ENCODE measurements at places on chromosomes 4 and X.

GRCh38 chr4:99468889-99469288, 33.7 kb upstream of the ADH7 start:
- DNase-seq: no peak

- DNase-seq: no peak
These were observed 49.2 kb upstream of the DDX53 start for GRCh38 chrX:22950269-22951266.

GRCh38 chr4:155510771-155511170, 134.0 kb upstream of the MAP9 start:
- no peak for DNase-seq

DNA sequence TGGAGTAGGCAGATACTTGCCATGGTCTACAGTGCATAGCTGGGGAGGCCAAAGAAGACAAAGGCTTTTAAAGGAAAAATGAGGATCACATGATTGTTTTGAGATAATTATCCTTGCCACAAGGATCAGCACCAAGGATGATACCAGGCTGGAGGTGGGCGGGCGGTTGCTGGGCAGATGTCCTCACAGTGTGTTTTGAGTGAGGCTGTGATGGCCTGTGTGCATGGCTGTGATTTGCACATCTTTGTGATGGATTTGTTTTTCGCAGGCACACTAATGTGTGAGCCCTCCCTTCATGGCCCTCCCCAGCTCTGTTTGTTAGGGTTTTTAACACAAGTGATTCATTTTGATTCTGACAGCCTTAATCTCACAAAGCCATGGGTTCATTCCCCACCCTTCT, 46.8 kb downstream of the RGS12 start:
- no peak for DNase-seq

DNA sequence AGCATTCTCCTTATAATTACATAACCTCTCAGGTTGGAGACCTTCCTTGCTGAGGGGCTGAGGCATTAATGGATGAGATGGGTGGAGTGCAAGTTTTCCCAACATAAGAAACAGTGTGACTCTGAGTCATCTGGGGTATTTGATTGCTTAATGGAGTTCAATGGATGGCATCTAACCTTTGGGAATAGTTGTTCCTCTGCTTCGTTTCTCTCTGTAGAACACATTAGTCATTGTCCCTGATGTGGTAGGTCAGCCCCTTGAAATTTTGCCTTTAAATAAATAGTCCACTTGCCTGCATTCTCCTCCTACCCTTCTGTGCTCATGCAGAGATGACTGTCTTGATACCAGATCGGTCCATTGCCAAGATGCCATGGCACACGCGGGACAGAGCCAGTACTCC, 38.6 kb downstream of the SLITRK2 start:
- no peak for DNase-seq

GRCh38 chrX:104254442-104255115, at the start of gene ESX1:
ESX1 (minus strand) TSS chrX:104254933; CDS start chrX:104254849, 84 bp downstream.
- DNase-seq: no peak

- DNase-seq: peak; percentile 41
These were observed 8.7 kb upstream of the SLC25A4 start for GRCh38 chr4:185134307-185134869.

GRCh38 chrX:66914080-66914479, 275.2 kb upstream of the EDA2R start:
- no peak for DNase-seq

- DNase-seq: no peak
These were observed 229.2 kb upstream of the ARSJ start for GRCh38 chr4:114208574-114209151.

- DNase-seq: no peak
These were observed 49.5 kb downstream of the SHROOM2 start for GRCh38 chrX:9835585-9836210.

DNA sequence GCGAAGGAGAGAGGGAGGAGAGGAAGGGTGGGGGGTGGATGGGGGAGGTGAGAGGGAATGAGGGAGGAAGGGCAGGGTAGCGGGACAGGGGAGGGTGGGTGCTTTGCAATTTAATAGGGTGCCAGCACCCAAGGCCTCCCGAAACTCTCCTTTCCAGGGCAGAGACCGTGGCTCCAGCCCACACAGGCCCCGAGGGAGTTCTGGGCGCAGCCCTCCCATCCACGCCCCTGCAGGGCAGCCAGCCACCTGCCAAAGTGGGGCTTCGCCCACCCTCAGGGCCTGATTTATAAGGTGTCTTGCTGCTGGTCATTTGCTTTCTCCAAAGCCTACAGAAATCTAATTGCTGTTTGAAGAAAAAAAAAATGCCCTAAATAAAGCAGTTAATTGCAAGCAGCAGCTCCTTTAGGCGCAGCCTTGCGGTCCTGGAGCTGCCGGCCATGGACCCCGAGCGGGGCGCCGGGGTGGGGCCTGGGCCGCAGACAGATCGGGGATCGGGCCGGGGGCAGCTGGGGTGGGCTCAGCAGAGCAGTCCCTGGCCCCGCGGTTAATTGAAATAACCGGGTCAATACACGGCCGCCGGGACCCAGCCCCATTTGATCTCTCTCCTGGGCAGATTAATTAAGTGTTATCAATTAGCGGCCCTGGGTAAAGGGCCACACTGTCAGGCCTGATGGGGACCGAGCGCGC, 106.0 kb upstream of the NKX1-1 start:
- no peak for DNase-seq

DNA sequence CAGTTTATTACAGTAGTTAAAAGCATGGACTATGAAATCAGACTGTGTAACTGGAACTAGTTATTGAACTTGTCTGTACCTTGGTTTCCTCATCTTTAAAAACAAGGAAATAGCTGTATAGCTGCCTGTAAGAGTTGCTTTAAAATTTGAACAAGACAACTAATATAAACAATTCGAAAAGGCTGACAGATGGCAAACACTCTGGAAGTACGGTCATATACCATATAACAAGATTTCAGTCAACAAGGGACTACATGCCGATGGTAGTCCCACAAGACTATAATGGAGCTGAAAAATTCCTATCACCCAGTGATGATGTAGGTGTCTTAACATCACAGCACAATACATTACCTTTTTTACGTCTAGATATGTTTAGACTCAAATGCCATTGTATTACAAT, 78.7 kb downstream of the CNOT6L start:
- DNase-seq: no peak

Data from putamen (tissue), 1 donor.